ENCODE measurements at places on chromosomes 6 and 20. TPM values are rescaled to one million over a fixed set of nuclear protein-coding genes. Genes with fewer than 3 reads are reported as not detected.

DNA sequence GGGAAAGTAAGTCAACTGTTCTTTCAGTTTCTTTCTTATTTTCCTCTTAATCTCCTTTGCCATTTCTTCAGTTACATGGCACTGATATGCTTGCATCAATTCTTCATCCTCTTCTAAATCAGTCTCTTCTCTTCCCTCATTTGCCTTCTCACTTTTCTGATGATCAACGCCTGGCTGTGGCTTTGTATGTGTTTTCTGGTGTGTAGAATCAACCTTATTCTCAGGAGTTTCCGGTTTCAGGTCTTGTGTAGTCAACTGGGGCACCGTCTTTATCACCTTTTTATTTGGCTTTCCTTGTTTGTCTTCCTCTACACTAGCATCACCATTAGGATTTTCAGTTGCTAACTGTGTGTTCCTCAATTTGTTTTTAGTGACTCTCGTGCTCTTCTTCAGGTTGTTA lies 31.6 kb downstream of the AHI1 start:
- no peak for DNase-seq

DNA sequence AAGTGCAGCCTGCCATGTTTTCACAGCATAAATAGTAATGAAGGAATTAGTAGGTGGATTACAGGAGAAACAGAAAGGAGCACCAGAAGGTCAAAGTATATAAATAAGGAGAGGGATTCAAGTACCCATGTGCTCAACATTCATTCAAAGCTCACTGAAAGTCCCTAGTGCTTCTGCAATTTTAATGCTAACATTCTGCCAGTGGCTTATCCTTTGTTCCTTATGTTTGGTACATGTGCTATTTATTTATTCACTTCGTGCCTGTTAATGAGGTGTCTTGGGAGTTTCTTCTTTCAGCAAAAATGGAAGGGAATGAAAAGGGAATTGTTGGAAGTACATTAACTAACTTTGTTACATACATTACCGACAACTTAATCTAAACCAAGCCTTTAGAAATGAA lies 105.7 kb downstream of the CRYBG1 start:
- no peak for DNase-seq

- no peak for DNase-seq
Measured at GRCh38 chr6:36514554-36515456, 32.5 kb downstream of the STK38 start.

DNA sequence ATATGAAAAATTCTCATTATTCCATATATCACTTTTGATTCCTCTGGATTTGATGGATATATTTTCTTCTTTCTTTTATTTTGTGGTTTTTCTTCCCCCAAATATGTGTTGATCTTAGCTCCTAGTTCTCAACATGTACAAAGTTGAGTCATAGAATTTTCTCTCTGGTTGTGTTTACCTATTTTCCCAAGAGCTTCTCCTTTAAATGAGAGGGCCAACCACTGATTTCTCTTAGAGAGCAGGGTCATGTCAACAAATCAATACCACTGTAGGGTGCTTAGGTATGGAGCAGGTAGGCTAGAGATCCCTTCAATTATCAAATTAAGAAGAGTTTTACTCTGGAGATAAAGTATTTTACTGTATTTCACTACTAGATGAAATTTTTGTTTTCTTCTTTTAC lies 145.7 kb downstream of the BMP5 start:
- no peak for DNase-seq

ZC2HC1B gene
- total RNA-seq, result not detected

GRCh38 chr6:119267126-119267905 lies 82.2 kb downstream of the MAN1A1 start:
- no peak for DNase-seq

GRCh38 chr6:161546632-161547031 lies 272.8 kb upstream of the AGPAT4 start:
- no peak for DNase-seq

SEL1L2 gene
- total RNA-seq, result not detected

PGM3 gene
- total RNA-seq, result 88.2 TPM

GRCh38 chr6:135853986-135854385 lies 2.5 kb downstream of the PDE7B start:
- no peak for DNase-seq

DNA sequence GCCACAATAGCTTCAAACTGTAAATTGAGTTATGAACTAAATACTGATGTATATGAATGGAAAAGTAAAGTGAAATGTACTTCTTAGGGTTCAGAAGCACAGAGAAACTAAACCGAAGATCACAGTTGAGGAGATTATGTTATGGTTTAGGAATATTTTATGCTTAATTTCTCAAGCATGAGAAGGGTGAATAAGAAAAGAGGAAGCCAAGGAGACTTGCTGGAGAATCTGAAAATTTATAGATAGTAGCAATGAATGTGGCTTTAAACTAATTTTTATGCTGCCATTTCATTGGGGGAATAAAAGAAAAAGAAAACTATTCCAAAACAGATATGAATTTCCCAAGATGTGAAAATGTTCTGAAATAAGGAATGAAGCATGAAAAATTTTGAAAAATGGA lies 5.6 kb downstream of the ANKS1A start:
- DNase-seq, result no peak

GRCh38 chr20:59614714-59615113 lies 10.4 kb downstream of the PHACTR3 start:
- DNase-seq, result no peak

RFX6 gene
- total RNA-seq, result not detected

SCRT2 gene
- 0.40 TPM for total RNA-seq

DNA sequence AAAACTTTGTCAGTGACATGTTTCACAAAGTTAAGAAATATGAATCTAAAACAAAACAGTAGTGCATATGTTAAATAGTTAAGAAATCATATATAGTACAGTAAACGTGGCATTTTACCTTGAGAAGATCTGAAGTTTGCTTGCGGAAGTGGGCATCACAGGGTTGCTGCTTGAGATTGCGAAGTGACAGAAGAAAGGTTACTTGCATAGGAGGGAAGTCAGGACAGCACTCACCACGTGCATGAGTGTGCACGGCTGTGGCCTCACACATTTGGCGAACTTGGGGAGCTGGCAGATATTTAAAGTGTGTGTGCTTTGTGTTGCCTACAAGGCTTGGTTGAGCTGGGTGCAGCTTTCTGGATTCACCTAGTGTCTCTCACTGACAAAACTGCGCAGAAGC lies 431.5 kb upstream of the ARID1B start:
- DNase-seq, result no peak

- DNase-seq, result no peak
Measured at GRCh38 chr6:116872771-116873170, 4.3 kb upstream of the RFX6 start.

DNA sequence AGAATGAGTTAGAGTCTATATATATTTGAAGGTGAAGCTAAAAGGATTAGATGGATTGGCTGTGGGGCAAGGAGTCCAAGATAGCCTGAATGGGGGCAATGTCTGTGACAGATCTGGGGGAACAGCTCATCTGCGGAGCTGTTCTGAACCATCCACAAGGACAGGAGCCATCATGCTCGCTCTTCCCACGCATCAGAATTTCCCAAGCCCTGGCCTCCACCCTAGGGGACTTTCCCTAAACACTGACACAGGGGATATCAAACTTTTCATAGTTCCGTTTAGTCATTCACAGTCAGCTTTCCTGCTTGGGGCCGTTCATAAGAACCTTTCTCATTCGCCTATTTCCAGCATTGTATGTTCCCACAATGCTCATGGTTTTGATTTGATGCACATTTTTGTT lies 37.6 kb upstream of the CCN6 start:
- DNase-seq, result no peak

All from spinal cord (tissue), 10 donors.